Cardiac septum (tissue), 1 donor: ENCODE measurements at places on chromosomes 3 and 15.

DNA sequence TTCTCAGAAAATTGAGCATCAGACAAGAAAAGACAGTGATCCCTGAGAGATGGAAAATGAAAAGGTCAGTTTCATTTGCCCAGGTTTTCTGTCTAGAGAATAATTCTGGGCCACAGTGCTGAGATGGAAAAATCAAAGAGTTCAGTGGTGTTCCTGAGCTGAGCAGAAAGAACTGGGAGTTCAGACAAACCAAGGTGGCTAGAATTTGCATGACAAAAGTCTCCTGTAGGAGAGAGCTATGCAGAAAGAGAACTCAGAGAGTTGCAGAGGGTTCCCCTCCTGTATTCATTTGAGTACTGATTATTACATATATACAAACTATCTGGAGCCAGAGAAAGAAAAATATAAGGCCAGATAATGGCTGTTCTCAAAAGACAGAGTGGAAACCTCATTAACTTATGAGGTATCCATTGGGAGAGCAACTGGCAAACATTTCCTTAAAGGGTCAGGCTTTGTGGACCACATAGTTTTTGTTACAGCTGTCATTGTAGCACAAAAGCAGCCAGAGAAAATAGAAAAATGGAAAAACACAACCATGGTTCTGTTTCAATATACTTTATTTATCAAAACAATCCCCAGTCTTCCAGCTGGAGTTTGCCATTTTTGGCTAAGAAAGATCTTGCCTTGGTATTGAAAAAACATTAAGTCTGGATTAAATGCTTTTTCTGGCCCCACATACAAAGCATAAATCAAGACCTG is 1004.1 kb downstream of the TBL1XR1 start:
- DNase-seq, result no peak

DNA sequence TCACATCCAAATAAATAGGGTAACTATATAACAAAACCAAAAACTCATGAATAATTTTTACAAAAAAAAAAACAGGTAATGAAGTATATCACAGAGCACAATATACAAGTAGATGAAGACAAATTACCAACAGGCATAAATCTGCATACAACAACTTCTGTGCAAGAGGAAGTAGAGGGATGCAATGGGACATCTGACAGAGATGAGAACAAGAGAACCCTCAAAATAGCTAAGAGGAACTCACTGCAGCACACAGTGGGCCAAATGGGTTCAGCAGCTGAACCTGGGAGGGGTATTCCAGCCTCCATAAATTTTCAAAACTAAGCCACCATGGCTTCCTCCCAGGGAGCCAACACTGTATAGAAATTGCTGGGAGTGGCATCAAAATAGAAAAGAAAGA is 9.6 kb upstream of the BTLA start:
- DNase-seq, result no peak

- no peak for DNase-seq
Observed at GRCh38 chr3:38397320-38397719, 50.7 kb downstream of the XYLB start.

DNA sequence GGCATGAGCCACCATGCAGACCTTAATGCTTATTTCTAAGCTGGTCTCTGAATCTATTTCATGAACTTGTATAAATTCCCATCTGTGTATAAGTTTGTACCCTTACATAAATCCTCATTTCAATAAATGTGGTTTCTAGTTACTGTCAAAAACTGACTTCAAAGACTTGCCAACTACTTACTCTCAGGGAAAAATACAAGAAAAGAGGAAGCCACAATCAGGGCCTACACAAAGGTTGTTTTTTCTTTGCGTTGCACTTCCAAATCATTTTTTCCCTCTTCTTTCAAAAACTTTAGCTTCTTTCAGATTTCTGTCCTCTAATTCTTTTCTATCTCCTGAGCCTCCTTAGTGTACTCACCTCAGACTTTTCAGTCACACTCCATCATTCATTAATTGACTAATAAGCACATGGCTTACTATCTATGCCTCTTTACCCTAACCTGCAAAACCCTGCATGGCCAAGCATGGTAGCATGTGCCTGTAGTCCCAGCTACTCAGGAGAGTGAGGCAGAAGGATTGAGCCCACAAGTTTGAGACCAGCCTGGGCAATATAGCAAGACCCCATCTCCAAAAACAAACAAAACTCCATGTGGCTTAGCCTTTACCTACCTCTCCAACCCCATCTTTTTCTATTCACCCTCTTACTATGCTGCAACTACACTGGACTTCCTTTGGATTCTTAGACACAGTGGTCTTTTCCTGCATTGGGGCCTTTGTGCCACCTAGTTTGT is 37.7 kb downstream of the BUB1B start:
- no peak for DNase-seq

- no peak for DNase-seq
Observed at GRCh38 chr3:32089476-32089875, 16.9 kb upstream of the GPD1L start.
